ENCODE measurements at places on chromosomes 12 and 14.

GRCh38 chr12:18262514-18262913 lies 1.2 kb downstream of the PIK3C2G start:
- no peak for DNase-seq

GRCh38 chr12:12582193-12582881 lies 19.7 kb upstream of the DUSP16 start:
- DNase-seq: no peak

DNA sequence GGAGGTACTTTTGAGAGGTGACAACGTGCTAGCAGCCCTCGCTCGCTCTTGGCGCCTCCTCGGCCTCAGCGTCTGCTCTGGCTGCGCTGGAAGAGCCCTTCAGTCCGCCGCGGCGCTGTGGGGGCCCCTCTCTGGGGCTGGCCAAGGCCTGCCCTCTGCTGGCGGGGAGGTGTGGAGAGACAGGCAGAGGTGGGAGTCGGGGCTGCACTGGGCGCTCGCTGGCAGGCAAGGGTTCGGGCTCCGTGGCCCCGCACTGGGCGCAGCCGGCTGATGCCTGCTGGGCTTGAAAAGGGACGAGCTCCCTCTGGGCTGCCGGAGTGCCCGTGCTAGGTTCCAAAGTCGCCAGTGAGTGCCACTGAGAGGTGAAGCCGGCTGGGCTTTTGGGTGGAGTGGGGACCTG lies 580.0 kb downstream of the DIO2 start:
- no peak for DNase-seq

- no peak for DNase-seq
Observed at GRCh38 chr14:70708717-70709570, 67.2 kb downstream of the TTC9 start.

DNA sequence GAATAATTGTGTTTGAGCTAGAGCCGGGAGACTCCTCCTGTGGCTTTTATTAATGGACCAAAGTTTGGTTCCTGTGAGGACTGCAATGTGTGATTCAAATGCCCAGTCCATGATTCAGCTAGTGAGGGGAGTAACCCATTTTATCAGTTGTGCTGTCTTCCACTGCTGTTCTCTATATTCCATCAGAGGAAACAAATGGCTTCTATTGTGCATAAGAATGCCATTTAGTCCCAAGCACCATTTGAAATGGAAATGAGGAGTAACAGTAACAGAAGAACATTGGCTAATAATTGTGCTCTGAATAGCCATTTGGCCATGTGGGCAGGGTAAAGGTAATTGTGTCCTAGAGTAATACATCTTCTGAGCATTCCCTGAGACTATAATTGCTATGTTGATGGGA lies 642.7 kb downstream of the DIO2 start:
- DNase-seq: no peak

DNA sequence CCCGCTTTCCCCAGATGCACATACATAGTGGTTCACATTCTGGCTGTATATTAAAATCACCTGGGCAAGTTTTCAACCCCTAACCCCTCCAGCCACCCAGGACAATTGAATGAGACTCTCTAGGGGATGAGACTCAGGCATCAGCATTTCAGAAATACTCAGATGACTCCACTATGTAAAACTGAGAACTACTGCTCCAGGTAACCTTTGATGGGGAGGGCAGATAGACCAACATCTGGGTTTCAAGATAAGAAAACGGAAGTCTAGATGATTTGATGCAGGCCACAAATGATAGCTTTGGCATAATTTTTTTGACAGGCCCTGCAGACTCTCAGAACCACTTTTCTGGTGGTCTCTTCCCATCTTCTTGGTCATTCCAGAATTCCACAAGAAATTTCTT lies 341.1 kb downstream of the EMP1 start:
- DNase-seq: no peak

GRCh38 chr12:4203772-4204376 lies 69.7 kb upstream of the CCND2 start:
- DNase-seq: no peak

GRCh38 chr12:11882301-11883019 lies 188.3 kb upstream of the BCL2L14 start:
- no peak for DNase-seq

GRCh38 chr14:70358631-70359030 lies 852 bp downstream of the COX16 start:
- DNase-seq: no peak

DNA sequence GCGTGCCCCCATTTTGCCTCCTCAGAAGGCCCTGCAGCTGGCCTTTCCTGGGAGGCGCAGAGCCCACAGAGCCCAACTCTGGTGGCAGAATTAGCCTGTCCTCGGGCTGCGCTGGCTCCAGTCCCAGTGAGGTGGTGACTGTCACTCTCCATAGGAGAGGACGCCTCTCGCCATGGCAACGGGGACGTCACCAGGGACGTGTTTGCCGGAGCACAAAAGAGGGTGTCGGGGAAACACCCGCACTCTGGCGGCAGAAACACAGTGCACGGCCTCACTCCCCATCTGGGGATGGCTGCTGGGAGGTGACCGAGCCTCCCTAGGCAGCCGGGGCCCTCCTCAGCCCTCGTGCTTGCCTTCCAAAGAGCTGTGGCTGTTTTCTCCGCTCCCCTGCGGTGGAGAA lies 50.2 kb upstream of the NCOR2 start:
- no peak for DNase-seq

- DNase-seq: no peak
Observed at GRCh38 chr14:36086629-36087395, 89.7 kb downstream of the PTCSC3 start.

- DNase-seq: no peak
Observed at GRCh38 chr12:2242216-2242615, 189.4 kb downstream of the CACNA1C start.

GRCh38 chr12:48969833-48970701 lies 1.5 kb downstream of the WNT10B start:
- DNase-seq: no peak

- no peak for DNase-seq
Observed at GRCh38 chr12:24411948-24412347, 462.5 kb upstream of the SOX5 start.

GRCh38 chr12:84079626-84080025 lies 833.0 kb downstream of the SLC6A15 start:
- no peak for DNase-seq

- peak; percentile 17 for DNase-seq
Observed at GRCh38 chr12:10771132-10771733, 31.2 kb downstream of the TAS2R7 start.

GRCh38 chr12:115382681-115383080 lies 698.7 kb upstream of the TBX3 start:
- no peak for DNase-seq

- no peak for DNase-seq
Observed at GRCh38 chr12:62995097-62995496, 60.1 kb upstream of the PPM1H start.

- DNase-seq: no peak
Observed at GRCh38 chr14:89571491-89571890, 154.5 kb upstream of the FOXN3 start.

DNA sequence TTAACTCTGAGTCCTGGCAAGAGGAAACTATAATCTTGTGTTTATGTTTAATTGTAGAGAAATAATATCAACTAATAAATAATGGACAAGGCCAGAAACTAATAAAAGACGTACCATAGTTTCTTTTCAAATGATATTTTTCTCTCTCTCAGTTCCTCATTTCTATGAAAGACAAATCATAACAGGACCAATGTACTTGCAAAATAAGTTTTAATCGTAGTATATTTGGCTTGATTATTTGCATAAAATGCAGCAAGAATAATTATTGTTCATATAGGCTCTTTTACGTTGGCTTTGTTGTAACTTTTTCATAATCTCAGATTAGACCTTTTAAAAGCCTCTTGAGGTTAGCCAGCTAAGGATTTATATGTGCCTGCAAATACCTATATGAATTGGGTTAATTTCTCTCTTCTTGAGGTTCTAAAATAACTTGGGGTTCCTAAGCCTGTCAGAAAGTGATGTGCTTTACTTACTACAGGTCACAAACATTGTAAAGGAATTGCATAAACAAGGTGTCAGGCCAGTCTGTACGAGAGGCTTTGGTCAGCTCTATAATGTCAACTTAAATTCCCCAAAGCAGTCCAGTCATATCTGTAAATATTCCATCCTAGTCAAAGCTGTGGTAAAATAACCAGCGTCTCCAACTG lies 152.8 kb upstream of the PTPRQ start:
- no peak for DNase-seq

DNA sequence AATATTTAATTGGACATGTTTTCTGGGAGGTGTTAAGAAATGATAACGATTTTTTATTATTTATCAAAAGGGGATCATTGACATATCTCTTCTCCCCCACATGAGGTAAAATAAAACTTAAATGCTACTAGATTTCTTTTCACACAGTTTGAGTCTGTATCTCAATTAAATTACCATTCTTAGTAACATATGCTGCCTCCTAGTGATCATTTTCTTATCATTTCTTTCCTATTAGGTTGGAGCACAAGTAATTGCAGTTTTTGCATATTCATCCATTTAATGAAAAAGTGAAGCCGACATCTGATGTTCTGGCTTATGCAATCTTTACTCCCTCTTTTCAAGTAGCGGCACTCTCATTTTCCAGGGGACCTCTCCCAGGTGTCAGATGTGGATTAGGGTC lies 24.9 kb downstream of the PUS7L start:
- no peak for DNase-seq

- no peak for DNase-seq
Observed at GRCh38 chr14:77488558-77488957, 10.1 kb downstream of the ISM2 start.

DNA sequence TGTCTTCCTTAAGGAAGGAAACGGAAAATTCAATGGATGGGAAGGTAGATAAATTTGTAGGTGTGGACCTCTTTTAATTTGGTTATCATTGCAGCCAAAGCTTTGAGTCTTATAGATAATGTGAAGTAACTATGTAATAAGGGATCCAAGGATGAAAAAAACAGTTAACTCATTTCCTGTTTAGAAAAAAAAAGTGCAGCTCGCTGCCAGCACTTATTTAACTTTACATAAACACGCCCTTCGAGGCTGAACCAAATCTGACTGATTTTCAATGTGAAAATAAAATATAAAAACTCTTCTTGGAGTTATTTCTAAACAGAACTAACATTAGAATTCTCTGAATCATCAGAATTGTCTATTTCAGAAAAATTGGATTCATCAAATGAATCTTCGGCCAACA lies 7.0 kb downstream of the NUBPL start:
- no peak for DNase-seq

DNA sequence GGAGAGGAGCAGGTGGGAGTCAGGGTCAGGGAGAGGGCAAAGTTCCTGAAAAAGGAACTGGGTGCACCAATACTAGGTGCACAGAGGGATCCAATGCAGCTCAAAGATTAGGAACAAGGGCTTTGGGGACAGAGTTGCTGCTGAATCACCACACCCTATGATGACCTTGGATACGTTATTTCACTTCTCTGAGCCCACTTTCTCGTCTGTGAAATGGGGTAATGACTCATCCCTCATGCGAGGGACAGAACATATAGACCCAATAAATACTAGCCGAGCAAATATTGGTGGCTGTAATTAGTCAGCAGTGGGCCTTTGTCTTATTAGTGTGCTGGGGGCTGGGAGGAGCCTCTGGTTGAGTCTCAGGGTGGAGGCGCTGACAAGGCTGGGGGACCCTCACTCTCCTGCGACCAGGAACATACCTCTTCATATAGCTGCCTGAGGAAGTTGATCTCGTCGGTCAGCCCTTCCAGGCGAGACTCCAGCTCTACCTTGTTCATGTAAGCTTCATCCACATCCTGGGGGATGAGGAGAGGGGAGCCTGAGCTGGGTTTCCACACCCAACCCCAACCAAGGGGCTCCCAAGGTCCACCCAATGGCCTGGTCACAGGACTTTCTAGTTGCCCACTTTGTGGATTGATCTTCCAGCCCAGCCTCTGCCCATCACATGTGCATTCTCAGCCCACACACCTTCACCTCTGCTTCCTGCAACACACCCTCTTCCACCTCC lies 4.5 kb downstream of the KRT8 start:
- no peak for DNase-seq

DNA sequence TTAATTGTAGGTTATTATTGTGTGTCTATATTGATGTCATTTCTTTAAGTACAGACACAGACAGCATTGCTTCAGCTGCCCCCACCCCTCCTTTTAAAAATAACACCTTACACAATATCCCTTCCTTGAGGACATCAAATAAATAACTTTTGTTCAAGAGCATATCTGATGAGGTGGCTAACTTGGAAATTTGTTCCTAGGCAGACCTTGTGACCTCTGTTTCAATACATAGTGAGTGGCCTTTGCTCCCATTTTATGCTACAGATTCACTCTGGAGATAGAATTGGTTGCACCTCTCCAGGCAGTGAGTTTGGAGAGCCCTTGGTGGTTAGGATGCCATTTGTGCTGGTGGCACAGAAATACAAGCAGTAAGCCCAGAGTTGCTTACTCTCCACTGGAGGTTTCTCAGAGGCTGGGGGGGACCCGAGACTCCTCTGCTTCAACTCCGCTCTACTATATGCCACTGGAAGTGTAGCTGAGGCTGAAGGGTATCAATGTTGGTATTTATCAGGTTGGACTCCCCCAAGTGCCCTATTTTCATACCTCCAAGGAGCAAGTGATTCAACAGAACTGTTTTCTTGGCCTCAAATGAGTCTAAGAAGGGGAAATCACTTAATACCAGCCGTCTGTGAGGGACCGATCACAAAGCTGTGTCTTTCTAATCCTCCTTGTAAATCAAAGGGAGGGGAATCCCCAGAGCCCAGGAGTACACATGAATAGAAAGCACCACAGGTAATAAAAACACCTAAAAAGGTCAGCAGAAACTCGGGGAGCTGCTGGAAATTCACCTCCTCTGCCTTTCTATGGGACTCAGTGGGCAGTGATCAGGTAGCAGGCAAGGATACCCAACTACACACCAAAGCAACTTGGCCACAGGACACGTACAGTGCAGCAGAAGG lies 463.1 kb downstream of the RAD51B start:
- no peak for DNase-seq

DNA sequence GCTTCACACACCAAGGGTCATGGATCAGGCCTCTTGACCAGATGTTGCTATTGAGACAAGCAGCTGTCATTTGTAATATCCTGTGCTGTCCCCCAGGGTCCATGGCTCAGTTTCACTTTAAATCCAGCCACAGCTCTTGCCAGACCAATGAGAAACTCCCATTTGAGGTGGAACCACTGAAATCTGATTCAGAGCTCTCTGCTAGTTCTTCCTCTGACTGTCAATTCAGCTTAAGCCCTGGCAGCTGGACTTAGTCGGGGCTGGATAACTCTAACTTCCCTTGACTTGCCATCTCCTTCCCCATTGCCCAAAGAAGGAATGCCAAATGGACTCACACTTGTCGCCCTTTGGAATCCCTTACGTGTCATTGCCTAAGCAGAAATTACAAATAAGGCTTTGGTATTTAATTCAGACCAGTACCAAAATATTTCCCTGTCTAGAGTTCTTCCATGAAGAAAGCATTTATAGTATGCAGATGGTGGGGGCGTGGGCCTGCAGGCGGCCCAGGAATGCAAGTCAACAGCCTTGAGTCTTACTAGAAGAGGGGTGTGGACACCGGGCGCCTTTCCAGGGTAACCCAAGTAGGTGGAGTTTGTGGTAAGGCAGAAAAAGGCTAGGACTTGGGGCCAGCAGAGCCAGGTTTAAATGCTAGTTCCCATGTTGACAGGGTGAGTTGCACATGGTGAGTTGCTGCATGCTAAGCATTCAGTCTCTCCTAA lies 96.9 kb upstream of the TMPO start:
- DNase-seq: no peak

All from Panc1 (cell line).